ENCODE measurements at places on chromosomes 7 and 10.

DNA sequence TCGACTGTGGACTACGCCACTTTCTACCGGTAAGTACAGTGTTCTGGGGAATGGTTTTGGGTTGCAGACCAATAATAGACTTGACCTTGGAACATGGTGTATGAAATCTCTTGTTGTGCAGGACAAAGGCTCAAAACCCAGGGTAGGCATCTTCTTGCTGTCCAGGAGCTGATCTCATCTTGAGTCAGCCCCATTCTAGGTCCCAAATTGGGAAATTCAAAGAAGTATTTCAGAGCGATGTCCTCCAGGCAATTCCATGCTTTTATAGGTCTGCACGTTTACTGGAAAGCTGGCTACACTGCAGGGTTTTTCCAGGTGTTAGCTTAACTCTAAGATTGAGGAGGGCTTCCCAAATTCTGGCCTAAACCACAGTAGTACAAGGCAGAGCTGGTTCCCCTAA is 180.7 kb downstream of the BMPER start:
- DNase-seq = no peak

- no peak for DNase-seq
Observed at GRCh38 chr10:77510294-77510693, 127.3 kb downstream of the KCNMA1 start.

DNA sequence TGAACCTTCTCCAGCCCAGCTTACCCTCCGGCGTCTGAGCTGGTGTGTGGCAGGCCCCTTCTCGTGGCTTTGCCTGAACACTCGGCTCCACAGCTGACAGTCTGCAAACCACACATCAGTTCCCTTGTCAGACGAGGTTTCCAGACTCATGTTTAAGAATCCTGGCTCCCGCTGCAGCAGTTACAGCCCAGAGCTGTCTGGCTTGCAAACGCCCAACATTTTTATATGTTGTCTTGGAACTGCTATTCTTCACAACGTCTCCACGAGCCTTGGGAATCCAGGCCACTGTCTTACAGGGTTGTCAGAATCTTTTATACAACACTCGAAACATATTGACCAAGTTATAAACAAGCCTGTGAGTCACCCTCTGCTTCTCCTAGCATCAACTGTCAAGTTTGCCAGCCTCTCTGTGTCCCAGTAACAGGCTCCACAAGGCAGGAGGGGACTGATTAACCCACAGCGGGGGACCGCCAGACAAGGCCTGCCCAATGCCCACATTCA is 68.1 kb downstream of the TNS3 start:
- DNase-seq = no peak

- DNase-seq = no peak
Observed at GRCh38 chr7:72316148-72316547, 96.0 kb downstream of the CALN1 start.

DNA sequence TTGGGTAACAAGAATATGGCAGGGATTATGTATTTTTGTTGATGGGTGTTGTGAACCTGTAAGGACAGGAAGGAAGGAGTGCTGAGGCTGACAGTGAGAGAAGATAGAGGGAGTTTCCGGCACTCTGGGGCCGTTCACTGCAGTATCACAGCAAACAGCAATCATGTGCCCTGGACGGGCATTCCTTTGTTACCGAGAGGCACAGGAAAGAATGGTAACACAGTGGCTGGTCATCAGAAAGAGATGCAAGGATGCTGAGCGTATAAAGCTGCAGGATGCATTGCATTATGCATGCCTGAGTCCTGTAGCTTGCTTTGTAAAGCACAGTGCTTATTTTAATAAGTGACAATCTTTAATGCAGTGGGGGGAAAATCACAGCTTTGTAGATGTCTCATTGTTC is 286.8 kb downstream of the RPS24 start:
- peak; percentile 33 for DNase-seq

DNA sequence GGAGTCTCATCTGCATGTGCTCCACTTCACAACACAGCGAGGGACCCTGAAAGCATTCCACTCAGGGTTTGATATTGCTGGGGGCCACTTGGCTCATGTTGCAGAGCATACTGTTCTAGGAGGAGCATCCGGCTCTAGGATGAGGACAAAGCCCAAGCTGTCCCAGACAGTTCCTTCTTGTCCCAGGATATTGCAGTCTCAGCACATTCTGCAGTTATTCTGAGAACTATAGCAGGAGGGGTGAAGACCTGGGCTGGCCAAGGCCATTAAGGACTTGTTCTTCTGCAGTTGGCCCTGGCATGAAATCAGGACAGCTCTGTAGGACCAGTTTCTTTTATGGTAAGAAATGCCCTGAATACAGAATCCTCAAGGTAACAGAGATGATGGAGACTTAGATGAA is 48.9 kb upstream of the C10orf120 start:
- DNase-seq = no peak

GRCh38 chr7:148964483-148965267 is 63.6 kb downstream of the PDIA4 start:
- DNase-seq = no peak

GRCh38 chr7:37448636-37449361 is at the start of gene ELMO1:
TSS of gene ELMO1 (minus strand) at chr7:37448864. CDS start at chr7:37342690, 106,174 bp downstream.
- DNase-seq = peak; percentile 70

- peak; percentile 0 for DNase-seq
Observed at GRCh38 chr10:54159924-54160323, 641.1 kb downstream of the PCDH15 start.

- DNase-seq = no peak
Observed at GRCh38 chr10:21681156-21681555, 147.1 kb downstream of the MLLT10 start.

DNA sequence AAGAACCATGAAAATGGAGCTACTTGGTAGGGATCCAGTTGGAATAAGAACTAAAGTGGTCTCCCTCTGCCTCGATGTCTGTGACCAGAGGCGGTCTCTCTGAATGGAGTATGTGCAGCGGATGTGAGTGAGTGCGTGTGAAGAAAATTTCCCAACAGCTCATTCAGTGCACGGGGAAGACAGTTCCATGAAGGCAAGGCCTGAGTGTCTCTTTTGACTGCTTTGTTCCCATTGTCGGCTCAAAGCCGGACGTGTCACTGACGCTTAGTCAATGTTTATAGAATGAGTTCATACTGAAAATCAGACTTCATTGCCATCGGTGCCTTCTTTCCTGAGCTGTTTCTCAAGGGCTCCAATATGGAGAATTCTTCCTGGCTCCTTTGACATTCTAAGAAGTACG is 55.3 kb upstream of the GRB10 start:
- no peak for DNase-seq

DNA sequence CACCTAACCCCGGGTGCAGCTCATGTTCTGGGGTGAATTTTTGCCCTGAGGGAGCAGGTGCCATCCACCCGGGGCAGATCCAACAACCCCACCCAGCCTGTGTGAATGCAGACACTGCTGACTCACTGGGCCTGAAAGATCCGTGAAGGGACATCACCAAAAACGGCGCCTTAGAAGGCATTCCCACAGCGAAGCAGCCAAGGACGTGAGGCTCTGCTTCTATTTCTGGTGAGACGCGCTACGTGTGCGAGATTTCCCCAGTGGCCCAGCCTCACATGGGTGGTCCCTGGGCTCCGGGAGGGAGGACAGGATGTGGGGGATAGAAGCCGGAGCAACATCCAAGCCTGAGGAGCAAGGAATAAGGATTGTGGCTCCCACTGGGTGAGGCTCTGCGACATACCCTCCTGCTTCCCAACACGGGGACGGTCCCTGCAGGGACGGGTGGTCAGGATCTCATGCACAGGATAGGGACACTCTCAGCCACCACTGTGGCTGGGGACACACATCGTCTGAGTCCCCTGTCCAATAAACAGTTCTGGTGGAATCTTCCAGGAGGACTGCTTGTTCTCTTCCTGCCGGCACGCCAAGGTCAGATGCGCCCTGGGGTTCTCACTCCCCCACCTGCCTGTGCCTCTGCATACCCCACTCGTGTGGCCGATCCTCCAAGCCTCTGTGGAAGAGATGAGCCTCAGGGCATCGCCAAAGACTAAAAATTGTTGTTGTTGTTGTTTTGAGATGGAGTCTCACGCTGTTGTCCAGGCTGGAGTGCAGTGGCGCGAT is 70.2 kb downstream of the ZRANB1 start:
- no peak for DNase-seq
